Thoracic aorta (tissue), 2 donors: ENCODE measurements at places on chromosomes 7 and 10.
A peak's percentile ranks its signal among the peaks of the same experiment; 100 is the strongest.

DNA sequence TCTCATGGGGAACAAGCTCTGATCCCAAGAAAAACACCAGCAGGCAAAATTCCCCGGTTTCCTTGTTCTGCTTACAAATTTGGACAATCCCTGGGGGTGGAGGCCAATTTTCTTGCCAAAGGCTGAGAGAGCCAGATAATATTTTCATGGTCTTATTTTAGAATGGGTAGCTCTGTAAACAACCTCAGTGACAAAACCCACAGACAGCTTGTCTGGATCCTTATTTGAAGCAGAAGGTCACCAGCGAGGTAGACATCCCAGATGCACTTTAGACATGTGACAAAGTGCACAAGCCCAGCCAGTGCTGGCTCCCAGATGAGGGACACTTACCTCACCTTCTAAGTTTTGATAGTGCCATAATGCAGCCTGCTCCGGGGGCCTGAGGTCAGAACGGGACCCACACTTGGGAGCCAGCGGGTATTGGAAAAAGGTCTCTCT, 102.6 kb upstream of the DDC start:
- DNase-seq, result peak; percentile 15
- H3K27ac ChIP-seq, result peak overlapping the region; percentile 75

- no peak for DNase-seq
- no peaks in the 10 kb centered on the region for H3K36me3 ChIP-seq
- peaks cover 4% of the 10 kb centered on the region for H3K4me1 ChIP-seq
- H3K27me3 ChIP-seq, result no peaks in the 10 kb centered on the region
- H3K27ac ChIP-seq, result no peak overlapping the region
These were observed 7.4 kb upstream of the GNA12 start for GRCh38 chr7:2851497-2851896.

DNA sequence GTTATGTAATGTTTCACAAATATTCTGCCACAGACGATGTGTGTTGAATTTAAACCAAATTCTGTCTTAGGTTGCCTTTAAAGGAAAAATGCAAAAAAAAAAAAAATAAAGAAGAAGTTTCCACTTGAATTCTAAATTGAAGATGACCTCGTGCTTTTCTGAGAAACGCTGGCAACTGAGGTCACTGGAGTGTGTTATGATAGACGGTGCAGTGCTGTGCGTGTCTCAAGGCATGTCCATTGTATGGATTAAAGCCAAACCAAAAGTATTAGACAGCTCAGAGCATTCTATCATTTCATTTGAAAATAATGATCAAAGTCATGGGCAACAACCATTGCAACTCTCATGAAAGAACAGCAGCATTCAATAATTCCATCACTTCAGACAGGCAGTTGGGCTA, 483.9 kb downstream of the GRM8 start:
- no peak overlapping the region for H3K27ac ChIP-seq
- H3K4me1 ChIP-seq, result no peaks in the 10 kb centered on the region
- no peaks in the 10 kb centered on the region for H3K36me3 ChIP-seq
- no peak overlapping the region for H3K4me3 ChIP-seq

DNA sequence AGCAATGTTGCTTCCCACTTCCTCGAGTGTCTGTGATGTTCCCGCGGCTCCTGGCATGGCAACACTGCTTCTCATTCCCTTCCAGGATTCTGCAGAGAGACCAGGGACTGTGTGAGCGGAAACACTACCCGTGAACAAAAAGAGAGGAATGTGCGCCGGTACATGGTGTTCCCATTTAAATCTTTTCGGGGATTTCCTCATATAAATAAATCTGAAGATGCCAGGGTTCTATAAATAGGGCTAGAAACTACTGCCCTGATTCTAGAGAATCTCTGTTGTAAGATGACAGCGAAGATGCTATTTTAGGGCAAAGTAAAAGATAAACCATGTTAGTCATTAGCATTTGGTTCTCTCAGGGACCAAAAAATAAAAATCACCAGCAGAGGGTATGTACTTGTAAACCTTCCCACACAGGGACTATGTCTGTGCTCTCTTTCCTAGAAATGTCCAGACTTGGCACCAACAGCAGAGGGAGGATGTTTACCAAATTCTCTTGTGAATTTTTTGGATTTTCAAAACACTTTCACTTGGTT, 92.2 kb upstream of the DDC start:
- no peaks in the 10 kb centered on the region for H3K36me3 ChIP-seq
- DNase-seq, result peak; percentile 61
- H3K27ac ChIP-seq, result peak overlapping the region; percentile 86
- no peaks in the 10 kb centered on the region for H3K27me3 ChIP-seq

- no peak overlapping the region for H3K4me3 ChIP-seq
- H3K36me3 ChIP-seq, result no peaks in the 10 kb centered on the region
- no peaks in the 10 kb centered on the region for H3K4me1 ChIP-seq
- H3K27me3 ChIP-seq, result no peaks in the 10 kb centered on the region
- H3K27ac ChIP-seq, result no peak overlapping the region
These were observed 9.6 kb upstream of the NAMPT start for GRCh38 chr7:106294334-106294733.

- H3K4me1 ChIP-seq, result peaks cover 36% of the 10 kb centered on the region
- H3K36me3 ChIP-seq, result no peaks in the 10 kb centered on the region
- DNase-seq, result no peak
- H3K27me3 ChIP-seq, result peaks cover 7% of the 10 kb centered on the region
These were observed 2.6 kb upstream of the GAD2 start for GRCh38 chr10:26214004-26214403.

- no peak overlapping the region for H3K27ac ChIP-seq
- H3K4me3 ChIP-seq, result no peak overlapping the region
- peaks cover 3% of the 10 kb centered on the region for H3K4me1 ChIP-seq
- H3K36me3 ChIP-seq, result no peaks in the 10 kb centered on the region
- DNase-seq, result no peak
These were observed 160.3 kb upstream of the LYZL2 start for GRCh38 chr10:30789806-30790205.

GRCh38 chr7:155649588-155649987, 5.1 kb downstream of the RBM33 start:
- H3K27me3 ChIP-seq, result no peaks in the 10 kb centered on the region
- no peak overlapping the region for H3K27ac ChIP-seq
- no peak overlapping the region for H3K4me3 ChIP-seq
- peaks cover 4% of the 10 kb centered on the region for H3K36me3 ChIP-seq
- peaks cover 55% of the 10 kb centered on the region for H3K4me1 ChIP-seq
- DNase-seq, result no peak

DNA sequence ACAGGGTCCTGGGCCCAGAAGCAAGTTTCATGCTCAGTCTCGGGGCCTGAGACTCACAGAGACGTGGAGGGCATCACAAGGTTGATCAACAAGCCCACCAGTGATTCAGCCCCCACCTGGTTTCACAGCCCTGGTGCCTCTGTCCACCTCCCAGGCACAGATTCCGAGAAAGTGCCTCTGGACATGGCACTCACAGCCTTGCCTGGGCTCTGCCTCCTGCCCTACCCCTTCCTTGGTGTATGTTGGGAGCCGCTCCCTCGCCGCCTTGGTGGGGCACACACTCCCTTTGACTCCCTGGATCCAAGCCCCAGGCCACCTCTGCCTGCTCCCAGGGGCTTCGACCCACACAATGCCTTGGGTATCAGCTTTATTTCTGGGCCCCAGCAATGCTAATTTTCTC, 200.8 kb upstream of the PPP2R2D start:
- no peaks in the 10 kb centered on the region for H3K4me1 ChIP-seq
- no peaks in the 10 kb centered on the region for H3K27me3 ChIP-seq
- H3K27ac ChIP-seq, result no peak overlapping the region
- no peaks in the 10 kb centered on the region for H3K36me3 ChIP-seq
- no peak overlapping the region for H3K4me3 ChIP-seq

DNA sequence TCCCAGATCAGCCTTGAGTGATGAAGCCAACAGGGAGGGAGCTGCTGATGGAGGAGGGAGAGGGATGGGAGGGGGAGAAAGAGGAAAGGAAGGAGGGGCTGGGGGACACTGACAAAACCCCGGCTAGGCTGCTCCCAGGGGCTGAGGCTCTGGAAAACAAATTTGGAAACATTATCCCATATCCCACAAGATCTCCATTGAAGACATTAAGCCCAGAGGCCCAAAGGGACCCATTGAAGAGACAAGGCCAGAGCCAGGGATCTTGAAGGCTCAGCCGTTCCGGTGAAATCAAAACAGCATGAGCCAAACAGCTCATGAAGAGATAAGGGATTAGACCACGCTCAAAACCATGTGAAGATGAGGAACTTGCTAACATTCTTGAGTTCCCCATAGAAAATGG, 184.3 kb upstream of the ITGB1 start:
- no peaks in the 10 kb centered on the region for H3K27me3 ChIP-seq
- DNase-seq, result no peak
- no peak overlapping the region for H3K4me3 ChIP-seq
- no peaks in the 10 kb centered on the region for H3K4me1 ChIP-seq

DNA sequence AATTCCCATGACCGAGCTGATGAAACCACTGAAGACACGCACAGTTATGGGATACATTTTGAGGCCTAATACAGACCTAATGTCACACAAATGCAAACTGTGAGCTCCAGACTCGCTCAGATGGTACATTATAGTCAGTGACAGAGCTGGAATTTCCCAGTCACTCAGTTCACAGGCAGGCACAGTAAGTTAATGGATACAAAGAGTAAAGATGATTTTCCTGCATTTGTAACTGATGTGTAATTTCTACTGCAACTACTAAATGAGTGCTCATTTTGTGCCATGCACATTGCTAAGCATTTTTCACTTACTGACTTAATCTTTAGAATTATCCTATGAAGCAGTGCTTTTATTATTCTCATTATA, 56.5 kb downstream of the ENO4 start:
- H3K27me3 ChIP-seq, result no peaks in the 10 kb centered on the region
- H3K4me3 ChIP-seq, result no peak overlapping the region
- no peak for DNase-seq
- H3K36me3 ChIP-seq, result no peaks in the 10 kb centered on the region
- no peak overlapping the region for H3K27ac ChIP-seq
- H3K4me1 ChIP-seq, result no peaks in the 10 kb centered on the region
